Pons (tissue), 1 donor: ENCODE measurements at places on chromosomes 11 and 22.
A peak's percentile ranks its signal among the peaks of the same experiment; 100 is the strongest.

GRCh38 chr11:132186699-132187098 is 816.3 kb downstream of the NTM start:
- DNase-seq = no peak

DNA sequence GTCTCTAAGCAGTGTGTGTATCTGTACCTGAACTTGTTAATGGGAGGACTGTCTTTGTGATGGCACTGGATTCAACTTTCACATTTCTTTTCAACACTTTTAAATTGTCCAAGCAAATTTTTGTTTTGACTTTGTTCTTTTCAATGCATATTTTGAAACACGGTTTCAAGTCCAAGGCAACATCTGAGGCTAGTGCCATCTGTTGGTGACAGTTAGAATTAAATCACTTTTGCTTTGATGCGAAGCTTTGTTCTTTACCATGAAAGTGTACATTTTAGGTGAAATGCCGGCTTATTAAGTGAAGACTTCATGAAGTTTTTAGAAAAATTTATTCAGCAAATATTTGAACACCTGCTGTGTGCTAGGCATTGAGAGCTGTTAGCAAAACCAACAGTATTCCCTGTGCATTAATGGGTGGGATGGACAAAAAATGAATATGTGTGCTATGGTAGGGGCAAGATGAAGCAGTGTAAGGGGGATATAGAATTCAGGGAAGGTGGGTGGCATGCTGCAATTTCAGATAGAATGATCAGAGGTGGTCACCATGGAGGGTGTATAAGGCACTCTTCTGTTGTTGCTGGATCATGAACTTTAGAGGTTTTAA is 70.2 kb downstream of the DDX10 start:
- peak; percentile 14 for DNase-seq

DNA sequence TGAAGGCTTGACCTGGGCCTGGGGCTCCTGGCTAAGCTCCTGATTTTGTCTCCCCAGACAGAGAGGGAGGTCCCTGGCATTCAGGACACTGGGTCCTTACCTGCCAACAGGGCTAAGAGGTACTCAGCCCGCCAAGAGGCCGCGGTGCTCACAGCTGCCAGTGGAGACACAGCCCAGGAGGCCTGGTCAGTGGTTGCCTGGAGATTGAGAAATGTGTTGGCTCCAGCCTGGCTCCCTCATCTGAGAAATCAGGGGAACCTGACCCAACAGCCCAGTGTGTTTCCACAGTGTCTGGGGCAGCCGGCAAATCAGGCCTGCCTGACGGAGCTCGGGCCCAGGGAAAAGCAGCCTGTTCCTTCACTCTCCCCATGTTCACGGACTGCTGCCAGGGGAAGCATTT is 79.4 kb upstream of the NAV2 start:
- DNase-seq = no peak

DNA sequence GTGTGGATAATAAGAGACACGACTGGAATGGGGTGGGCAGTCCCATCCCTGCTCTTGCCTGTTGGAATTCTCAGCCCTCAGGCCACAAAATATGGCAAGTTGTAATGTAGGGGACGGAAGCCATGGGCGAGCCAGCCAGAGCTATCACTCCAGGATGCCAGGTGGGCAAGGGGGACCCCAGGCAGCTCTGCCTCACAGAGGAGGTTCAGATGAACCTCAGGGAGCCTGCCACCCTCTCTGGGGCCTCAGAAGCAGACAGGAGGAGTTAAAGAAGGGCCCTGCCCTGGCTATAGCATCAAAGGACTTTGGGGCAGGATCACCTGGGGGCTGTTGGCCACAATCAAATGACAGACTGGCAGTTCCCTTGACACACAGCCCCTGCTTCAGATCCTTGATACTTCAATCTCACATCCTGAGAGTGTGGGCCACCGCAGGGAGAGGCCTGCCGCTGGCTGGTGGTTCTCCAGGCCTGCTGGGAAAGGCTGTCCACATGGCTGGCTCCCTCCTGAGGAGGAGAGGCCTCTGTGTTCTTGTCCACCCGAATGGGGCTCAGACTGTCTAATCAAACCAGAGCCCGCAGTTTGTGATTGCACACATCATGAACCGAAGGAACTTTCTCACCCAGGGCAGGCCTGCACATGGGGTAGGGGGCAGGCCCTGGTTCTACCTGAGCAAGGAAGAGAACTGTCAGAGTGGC is 31.4 kb downstream of the IGLL1 start:
- no peak for DNase-seq

GRCh38 chr11:9176550-9176949 is 85.2 kb upstream of the SCUBE2 start:
- no peak for DNase-seq

DNA sequence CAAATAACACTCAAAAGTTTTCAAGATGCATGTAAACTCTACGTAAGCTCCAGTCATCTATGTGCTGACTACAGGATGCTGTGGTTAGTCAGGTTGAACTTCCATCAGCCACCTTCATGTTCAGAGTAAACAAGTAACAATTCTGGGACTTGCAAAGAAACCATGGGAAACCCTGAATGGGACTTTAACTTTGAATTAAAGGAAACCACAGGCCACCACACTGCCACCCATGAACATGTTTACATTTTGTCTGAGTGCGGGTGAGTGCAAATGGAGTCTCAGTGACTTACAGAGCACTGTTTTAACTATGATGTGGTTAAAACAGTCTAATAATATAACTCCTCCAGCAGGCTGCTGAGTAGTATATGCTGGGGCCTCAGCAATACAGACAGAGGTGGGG is 12.9 kb upstream of the SYTL2 start:
- no peak for DNase-seq

GRCh38 chr11:1827095-1827813 is 7.5 kb upstream of the SYT8 start:
- peak; percentile 64 for DNase-seq

DNA sequence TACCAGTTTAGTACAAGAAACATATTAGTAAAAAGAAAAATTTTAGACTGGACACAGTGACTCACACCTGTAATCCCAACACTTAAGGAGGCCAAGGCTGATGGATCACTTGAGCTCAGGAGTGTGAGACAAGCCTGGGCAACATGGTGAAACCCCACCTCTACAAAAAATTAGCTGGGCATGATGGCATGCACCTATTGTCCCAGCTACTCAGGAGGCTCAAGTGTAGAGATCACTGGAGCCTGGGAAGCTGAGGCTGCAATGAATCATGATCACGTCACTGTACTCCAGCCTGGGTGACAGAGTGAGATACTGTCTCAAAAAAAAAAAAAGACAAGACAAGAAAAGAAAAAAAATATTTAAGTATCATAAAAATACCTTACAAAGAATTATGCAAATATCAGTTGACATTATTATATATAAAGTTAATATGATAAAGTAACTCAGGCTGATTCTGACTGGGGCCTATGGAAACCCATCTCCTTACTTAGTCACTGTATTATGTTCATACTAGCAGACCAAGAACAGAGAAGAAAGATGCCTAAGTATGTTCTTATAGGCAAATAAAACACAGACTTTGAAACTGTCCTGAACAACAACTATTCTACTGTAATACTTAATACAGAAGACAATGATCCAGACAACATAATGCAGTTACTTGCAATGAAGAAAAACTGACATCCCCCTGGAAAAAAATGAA is 27.3 kb downstream of the FAM168A start:
- no peak for DNase-seq

DNA sequence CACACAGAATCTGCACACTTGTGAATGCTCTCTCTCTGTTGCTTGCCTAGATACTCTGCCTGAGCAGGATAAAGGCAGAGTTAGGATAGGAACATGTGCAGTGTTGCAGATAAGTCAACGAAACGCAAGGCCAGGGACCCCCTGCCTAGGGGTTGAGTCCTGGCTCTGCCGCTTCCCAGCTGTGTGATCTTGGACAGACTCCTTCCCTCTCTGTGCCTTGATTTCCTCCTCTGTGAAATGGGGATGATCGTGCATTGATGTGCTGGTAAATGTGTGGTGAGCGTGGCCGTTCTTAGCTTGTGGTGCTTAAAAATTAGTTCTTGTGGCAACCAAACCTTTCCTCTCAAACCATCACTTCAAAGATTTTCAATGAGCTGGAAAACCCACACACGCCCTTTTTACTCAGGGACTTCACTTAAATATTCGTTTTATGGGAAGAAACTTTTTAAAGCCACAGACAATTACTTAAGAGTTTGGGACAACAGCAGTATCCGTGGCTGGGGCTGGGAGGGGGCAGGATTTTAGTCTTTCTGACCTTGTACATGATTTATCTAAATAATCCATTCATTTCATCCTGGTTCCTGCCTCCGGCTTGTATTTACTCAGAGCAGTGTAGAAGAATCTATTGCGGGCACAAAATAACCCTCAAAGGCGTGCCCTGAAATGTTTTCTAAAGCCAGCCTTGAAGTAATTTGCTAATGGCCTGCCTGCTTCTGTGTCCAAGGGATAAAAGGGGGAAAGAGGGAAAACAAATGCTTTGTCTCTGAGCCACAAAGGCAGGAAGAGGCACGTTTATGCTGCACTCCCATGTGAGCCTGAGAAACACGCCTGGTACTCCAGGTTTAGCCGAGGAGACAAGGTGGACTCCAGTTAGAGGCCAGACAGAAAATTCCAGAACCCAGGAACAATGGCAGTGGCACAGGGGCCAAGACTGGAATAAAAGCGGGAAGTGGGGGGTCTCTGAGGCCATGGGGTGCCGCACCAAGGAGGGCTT is 85.0 kb upstream of the CRYBB3 start:
- no peak for DNase-seq

- DNase-seq = no peak
Measured at GRCh38 chr11:123060277-123061000, 1.5 kb downstream of the HSPA8 start.

- DNase-seq = no peak
Measured at GRCh38 chr11:29527391-29527936, 489.4 kb downstream of the KCNA4 start.

DNA sequence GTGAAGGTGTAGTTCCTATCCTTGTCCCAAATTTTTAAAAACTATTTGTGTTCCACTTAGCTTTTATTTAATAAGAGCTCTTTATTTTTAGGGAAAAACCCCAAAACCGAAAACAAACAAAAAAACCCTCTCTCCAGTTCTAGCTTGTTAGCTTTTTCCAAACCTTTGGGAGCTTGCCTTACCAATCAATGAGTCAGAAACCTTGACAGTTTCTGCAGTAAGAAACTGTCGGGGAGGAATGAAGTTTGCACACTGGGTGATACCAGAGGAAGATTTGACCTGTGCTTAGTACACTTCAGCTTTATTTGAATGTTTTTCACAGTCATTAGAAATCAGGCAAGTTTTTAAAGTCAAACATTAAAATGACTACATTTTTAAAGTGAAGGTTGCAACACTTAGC is 105.0 kb downstream of the FAT3 start:
- no peak for DNase-seq

DNA sequence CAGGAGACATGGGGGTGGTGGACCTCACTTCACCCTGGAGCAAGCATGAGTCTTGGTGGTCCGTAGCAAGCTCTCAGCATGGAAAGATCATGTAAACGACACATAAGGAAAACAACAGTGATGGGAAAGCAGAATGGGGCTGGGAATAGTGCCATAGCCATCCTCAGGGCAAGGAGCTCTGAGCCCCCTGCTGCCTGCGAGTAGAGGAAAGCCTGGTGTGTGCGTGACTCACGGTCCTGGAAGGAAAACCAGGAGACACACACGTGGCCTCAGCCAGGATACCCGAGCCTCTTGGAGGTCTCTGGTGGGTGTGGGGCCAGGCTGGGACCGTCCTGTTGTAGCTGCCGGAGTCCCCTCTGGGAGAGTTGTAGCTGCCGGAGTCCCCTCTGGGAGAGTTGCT is 12.4 kb downstream of the SHANK3 start:
- no peak for DNase-seq

GRCh38 chr11:58739725-58740430 is 8.1 kb upstream of the GLYAT start:
- DNase-seq = no peak

GRCh38 chr11:105783216-105783615 is 173.3 kb downstream of the GRIA4 start:
- peak; percentile 83 for DNase-seq

DNA sequence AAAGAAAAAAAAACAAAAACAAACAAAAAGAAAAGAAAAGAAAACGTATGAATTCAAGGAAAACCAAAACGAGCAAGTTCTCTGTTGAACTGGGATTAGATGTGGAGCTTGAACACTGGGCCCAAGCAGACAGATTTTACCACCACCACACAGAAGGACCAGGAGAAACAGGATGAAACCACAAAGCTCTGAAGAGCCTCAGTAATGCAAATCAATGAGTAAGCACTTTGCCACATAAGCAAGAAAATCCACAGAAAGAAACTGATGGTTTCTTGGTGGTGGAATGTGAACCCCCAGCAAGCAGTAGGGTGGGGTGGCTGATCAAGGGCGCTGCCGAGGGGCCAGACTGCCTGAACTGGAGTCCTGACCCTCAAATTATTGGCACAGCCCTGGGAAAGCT is 50.9 kb upstream of the NFRKB start:
- DNase-seq = no peak

- no peak for DNase-seq
Measured at GRCh38 chr11:72222106-72222891, 2.3 kb upstream of the INPPL1 start.

DNA sequence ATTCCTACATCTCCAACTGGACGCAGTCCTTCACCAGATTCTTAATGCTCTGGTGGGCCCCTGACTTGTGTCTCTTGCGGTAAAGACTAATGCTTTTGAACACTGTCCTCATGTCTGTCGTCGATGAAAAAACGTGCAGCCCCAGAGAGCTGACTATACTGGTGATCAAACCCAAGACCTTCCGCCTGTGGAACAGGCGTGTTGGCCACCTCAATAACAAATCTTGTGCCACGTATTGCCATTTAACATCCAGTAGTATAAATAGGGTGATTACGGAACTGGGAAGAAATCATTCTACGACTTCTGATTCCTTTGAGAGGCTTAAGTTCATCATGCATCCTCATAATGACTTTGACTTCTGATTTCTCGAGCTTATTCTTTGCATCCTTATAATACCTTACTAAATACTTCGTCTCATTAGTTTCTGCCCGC is 45.6 kb downstream of the OR4D9 start:
- peak; percentile 50 for DNase-seq

DNA sequence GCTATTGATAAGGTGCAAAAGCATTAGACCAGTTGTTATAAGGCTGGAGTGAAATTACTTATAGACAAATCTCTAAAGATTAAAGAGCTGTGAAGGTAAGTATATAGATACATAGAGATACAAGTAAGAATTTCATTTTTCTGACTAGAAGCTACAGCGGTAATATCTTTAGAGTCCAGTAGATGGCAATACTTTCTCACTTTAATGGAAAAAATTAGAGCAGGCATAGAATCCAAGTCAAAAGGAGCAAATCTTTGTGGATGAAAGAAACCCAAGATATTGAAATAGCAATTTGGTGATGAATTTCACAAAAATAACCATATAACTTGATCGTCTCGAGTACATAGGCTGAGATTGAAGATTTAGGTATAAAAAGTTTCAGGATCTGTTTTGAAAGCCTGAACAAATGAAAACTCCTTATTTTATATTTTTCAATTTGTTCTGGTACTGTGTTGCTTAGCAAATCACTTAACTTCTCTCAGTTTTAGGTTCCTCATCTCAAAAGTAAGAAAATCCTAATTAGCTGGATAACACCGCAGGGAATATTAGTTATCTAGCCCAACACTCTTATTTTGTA is 81.9 kb downstream of the UVRAG start:
- peak; percentile 82 for DNase-seq
